ENCODE measurements at places on chromosomes 12 and 14.

DNA sequence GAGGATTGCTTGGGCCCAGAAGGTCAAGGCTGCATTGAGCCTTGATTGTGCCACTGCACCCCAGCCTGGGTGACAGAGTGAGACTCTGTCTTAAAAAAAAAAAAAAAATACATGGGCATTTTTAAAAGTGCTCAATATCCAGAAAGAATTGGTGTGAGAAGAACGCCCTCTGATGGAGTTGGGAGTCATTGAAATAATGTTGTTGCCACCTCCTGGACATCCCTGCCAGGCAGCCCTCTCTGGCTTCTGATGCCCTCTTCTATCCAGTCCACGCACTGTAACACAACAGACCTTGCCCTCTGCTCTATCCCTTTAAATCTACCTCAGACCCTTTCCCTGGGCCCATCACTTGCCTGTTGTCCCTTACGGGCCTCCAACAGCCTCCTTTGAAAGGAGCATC lies 4.9 kb downstream of the PTGDR start:
- DNase-seq: no peak

DNA sequence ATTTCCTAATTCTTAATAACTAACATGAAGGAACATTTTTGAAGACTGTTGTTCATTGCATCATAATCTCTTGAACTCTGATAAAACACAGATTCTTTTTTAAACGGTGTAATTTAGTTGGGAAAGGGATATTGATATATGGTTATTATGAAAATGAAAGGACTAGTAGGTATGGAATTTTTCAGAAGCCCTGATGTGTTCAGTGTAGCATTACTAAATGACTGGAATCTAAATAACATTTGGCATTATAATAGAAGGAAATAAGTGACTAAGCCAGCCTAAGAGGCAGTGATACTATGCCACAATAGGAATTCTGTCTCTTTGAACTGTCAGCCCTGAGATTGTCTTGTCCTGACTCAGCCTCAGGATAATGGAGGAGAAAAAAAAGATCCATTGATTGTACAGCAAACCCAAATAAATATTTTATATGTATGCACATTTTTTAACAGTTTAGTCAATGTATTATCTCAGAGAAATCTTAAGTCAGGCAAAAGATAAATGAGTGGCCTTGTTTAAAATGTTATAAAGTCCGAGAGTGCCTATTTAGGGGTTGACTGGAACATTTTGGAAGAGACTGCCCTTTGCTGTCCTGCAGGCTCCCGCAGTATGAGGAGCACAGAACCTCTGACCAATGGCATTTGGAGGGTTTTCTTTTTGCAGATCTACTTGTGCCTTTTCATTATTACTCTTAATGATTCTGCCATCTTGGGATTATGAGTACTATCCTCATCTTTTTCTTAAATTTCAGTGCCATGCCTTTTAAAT lies 271.2 kb downstream of the EGLN3 start:
- no peak for DNase-seq

DNA sequence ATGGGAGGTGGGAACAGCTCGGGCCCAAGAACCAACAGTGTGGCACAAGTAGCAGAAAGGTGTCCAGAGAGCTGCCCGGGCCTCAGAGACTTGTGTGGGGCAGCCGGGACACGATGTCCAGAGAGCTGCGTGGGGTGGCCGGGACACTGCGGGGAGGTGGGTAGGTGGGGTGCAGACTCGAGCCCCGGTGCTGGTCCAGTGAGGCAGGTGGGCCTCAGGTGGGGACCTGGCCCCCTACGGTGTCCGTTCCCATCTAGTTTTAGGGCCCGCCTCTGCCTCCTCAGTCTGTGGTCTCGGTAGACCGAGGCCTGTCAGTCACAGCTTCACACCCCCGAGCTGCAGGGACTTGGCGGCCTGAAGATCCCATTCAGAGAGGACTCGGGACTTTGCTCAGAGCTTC lies 6.3 kb upstream of the FBRSL1 start:
- DNase-seq: no peak

- DNase-seq: no peak
Measured at GRCh38 chr14:100440758-100441203, 117.6 kb downstream of the SLC25A47 start.

- no peak for DNase-seq
Measured at GRCh38 chr12:19244312-19244711, 114.8 kb downstream of the PLEKHA5 start.

GRCh38 chr12:109741286-109741969 lies 27.8 kb downstream of the FAM222A start:
- DNase-seq: no peak

GRCh38 chr12:29463198-29463597 lies 34.3 kb downstream of the OVCH1 start:
- no peak for DNase-seq

DNA sequence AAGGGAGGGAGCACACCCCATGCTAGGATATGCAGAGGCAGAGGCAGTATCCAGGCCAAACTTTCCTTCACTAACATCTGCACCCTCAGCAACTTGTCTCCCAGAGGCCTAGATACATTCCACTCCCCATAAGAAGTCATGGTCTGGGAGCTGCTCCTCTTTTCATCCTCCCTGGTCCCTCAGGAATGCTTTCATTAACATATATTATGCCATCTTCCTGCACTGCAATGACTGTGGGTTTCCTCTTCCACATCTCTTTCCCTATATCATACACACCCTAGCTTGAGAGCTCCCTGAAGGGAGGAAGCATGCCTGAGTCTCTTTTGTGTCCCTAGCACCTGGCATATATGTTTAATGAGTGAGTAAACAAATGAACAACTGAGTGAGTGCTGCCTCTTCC lies 8.6 kb downstream of the DDN start:
- DNase-seq: no peak

DNA sequence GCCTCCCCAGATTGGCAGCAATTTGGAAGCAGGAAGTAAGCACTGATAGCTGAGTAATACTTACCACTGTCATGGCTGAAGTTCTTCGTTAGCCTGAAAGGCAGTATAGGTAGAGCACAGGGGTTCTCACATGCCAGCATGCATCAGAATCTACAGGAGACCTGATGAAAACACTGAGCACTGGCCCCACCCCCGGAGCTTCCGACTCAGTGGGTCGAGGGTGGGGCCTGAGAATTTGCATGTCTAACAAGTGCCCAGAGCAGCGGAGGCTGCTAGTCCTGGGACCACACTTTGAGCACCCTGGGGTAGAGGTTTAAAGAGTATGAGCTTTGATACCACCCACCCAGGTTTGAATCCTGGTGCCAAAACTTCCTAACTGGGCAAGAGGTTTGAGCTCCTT lies 89.6 kb downstream of the FBXW8 start:
- no peak for DNase-seq

DNA sequence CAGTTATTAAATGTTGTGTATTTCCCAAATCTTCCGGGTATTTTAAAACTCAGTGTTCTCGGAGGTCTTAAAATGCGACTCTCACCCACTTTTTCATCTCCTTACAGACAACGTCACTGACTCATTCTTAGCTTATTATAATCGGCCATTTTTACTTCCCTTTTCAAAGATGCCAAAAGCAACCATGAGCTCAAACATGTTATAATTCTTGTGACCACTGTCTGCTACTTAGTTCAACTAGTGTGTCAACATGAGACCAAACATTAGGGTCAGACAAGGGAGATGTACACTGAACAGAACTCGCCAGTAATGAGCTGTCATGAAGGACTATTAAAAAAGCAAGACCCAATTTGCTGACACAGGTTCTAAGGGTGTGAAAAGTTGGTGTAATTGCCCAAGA lies 4.2 kb upstream of the GRIP1 start:
- DNase-seq: no peak

- no peak for DNase-seq
Measured at GRCh38 chr14:53456931-53457330, 303.8 kb upstream of the DDHD1 start.

Measured in renal pelvis (tissue), 12 donors.